ENCODE measurements at places on chromosomes 16 and 17. TPM values are rescaled to one million over a fixed set of nuclear protein-coding genes. Genes with fewer than 3 reads are reported as not detected.

- DNase-seq, result no peak
Measured at GRCh38 chr17:73835605-73836004, 191.4 kb upstream of the SDK2 start.

The RCVRN gene
- total RNA-seq, result not detected

The KARS1 gene
- total RNA-seq, result 128 TPM

The PLA2G10 gene
- not detected for total RNA-seq

The RNF112 gene
- not detected for total RNA-seq

All from esophagus squamous epithelium (tissue), 5 donors.